NCI-H2227 treated with DMSO at 0.1 percent for 48 hours (cell line): ENCODE measurements at places on chromosomes 7 and 10.

DNA sequence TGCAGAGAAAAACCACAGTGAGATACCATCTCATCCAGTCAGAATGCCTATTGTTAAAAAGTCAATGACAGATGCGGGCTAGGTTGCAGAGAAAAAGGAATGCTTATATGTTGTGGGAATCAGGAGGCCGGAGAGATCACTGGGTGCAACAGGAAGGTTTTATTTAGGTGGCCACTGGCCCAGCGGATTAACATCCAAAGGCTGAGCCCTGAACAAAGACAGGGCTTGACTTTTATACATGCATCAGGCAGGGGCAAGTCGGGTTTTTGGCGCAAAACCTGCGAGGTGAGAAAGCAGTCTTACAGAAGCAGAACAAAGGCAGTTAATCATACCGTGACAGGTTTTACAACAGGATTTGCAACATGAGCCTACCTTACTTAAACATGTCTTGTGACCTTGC, 620 bp downstream of the ZNF117 start:
- no peak for DNase-seq

DNA sequence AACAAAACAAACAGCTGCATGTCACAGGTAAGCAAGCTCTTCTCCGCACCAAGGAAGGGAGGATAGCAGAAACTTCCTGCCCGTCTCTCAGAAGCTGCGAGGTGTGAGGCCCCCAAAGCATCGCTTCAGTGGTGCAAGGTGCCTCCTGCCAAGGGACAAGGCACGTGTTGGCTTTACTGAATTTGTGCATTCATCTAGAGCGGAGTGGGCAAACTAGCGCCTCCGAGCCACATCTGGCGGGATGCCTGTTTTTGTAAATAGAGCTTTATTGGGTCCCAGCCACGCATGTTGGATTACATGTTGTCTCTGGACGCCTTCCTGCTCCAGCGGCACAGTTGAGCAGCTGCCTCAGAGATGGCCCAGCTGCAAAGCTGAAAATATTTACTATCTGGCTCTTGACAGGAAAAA, 27.7 kb downstream of the PHYH start:
- no peak for DNase-seq

DNA sequence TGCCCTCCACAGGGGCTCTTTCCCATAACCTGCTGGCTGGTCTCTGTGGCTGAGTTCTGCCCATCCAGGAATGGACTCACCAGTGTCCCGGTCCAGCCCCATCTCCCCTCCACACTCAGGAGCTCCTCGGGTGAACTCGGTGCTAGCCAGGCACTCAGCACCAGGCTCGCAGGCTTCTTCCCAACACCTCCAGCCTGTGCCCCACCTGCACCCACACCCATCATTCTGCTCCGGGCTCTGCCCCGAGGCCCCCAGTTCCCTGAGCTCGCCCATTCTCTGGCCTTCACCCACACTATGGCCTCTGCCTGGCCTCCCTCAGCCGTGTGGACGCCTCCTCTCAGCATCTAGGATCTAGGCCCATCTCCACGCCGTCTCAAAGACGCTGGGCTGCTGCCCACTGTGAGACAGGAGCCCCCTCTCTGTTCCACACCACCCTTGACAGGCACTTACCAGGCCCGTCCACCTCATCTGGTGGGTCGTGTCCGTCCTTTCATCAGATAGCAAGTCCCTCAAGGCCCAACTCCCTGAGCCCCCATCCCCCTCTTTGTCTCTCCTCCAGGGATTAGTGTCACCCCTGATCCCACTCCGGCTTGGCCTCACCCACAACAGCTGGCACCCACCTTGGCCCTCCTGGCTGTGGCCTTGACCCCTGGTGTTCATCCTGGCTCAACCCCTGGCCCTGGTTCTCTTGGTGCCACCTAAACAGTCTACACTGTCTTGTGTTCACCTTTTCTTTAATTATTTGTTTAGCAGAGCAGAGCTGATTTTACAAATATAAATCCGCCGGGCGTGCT, 76.0 kb upstream of the FAM20C start:
- DNase-seq: no peak

- no peak for DNase-seq
These were observed 25.1 kb upstream of the VPS41 start for GRCh38 chr7:38934051-38934450.

GRCh38 chr10:72574636-72575035, 51.2 kb downstream of the MICU1 start:
- DNase-seq: no peak

DNA sequence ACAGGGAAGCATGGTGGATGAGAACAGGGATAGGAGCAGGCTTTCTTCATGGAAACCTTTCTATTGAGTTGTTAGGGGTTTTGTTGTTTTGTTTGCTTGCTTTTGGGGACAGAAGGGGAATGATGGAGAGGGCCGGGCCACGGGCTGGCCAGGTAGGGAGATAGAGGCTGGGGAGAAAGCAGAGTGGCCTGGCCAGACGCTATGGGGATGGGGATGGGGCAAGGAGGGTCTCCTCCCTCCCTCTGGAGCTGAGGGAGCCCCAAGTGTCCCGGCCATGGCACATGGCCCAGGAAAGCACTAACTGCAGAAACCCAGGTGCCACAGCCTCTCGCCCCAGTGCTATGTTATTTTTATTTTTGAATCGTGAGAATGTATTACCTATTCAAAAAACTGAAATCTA, 10.0 kb downstream of the AOC1 start:
- no peak for DNase-seq

- no peak for DNase-seq
These were observed 63.4 kb downstream of the HPSE2 start for GRCh38 chr10:99172128-99172738.

DNA sequence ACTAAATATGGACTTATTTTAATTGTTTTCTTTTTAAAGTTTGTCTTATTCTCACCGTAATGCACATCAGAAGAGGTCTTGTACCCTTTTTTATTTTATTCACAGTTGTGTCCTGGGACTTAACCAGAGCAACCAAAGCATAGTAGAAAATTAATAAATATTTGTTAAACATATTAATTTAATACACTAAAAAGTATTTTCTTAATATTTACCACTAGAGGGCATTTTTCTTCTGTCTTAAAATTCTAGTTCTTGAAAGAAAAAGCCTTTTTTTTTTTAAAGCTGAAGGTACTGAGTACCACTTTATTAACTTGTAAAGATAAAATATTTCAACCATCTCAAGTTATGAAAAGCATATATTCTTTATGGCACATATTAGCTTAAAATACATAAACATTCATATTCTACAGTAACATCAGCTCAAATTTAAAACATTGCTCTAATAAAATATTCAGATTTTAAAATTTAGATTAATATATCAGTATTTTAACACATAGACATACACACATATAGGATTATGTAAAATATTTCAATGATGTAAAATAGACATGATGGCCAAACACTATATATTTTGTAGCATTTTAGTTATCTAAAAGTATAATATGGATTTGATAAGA, 260.4 kb downstream of the SEMA3A start:
- DNase-seq: no peak

DNA sequence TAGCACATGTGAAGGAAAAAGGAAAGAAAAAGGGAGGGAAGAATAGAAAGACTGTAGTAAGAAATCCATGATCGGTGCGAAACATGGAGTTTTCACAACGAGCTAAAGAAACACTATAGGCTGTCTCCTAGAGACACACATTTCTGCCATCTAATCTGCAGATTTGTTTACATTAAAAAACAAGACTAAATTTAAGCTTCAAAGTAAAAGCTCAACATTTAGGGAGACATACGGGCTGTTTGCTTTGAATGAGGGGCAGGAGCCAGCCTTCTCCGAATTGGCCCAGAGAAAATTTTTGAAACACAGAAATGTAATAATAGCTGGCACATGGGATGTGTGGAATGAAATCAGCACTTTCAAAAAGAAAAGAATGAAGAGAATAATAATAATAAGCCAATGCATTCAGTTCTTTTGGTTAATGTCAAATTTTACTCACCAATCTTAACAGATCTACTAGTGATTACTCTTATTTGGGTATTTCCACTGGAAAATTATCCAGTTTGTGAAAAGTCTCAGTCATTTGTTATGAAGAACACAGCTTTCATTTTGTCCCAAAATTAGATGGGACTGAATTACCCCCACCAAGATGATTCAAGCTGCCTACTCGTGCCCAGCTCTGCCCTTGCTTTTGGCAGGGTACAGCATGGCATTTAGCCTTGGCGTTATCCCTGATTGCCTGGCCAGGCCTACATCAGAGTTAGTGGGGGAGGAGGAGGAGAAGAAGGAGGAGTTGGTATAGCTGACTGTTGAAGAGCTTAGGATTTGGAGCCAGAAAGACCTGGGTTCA, 47.1 kb downstream of the MTURN start:
- DNase-seq: no peak

DNA sequence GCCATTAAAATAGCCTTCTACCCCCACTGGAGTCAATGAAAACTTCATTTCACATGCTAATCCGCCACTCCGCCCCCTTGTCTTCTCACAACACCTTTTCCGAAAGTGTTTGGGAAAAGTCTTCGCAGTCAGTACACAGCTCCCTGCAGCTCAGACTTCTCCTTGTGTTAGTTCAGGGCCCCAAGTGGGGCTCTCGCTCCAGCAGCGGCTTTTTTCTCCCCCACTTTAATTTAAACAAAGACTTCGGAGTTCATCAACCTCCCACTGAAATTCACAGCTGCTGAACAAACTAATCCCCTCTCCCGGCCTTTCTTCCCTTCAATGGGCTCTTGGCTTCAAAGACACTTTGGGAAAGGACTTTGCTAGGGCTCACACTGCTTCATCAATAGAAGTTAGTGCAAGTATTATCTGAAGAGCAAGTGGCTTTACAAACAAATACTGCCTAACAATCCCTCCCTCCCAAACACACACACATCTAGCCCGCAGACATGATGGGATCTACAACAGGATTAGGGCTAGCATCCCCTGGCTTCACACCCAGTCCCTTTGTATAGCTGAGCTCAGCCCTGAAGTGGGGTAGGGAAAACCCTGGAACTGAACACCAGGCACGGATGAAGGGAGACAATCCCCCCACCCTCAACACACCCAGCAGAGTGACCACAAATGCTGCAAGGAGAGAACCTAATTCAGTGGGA, 23.1 kb downstream of the WNT8B start:
- no peak for DNase-seq

- DNase-seq: no peak
These were observed 3.7 kb upstream of the CAV1 start for GRCh38 chr7:116521046-116521664.

DNA sequence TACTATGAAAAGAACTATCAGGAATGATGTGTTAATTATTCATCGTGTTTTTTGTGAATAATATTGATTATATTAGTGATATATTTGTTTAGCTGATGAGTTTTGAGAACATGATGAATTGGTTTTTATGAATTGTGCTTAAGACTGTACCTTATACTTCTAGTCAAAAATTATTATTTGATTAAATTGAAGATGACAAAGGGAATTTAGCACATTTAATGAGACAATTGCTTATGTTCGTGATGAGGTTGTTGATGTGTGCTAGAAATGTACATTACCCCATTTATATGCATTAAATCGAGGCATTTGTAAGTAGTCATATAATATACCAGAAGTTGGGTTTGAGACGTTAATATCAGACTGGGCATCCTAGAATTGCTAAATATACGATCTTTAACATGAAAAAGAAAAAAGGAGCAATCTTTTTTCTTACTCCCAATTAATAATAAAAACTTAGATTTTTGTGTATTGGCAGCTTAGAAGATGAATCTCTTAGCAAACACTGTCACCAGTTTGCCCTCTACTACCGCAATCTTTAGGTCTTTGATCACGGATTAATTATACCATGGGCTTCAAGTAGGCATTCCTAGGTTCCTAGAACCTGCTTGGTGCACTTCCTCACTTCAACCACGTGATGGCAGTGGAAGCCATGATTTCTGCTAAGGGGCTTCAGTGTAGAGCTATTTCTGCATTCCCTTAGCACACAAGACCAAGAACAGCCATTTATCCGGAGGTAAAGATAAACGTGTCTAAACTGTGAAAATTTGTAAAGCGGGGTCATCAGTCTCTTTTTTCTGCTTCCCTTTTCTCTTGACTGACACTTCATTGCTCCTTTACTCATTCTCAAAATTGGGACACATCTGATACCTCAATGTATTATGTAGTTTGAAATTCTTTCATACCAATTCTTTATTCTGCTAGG, 1.6 kb downstream of the KLHDC10 start:
- DNase-seq: peak; percentile 92

DNA sequence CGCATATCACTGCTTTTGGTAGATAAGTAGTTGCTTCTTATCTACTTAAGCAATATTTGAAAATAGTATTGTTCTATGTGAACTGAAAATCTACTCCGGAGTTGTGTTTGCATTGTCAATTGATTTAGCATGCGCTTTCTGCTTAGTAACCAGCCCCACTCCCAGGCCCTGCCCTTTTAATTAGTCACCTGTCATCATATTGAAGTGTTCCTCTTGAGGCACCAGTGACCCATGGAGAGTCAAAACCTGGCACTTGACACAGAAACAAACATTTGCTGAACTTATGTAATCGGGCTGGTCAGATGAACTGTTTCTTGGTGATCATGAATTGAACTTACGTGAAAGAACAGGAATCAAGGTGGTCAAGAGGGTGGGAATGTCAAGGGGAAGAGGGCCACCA, 27.8 kb upstream of the CDHR3 start:
- no peak for DNase-seq

- no peak for DNase-seq
These were observed 121.8 kb upstream of the AFAP1L2 start for GRCh38 chr10:114526126-114526503.

DNA sequence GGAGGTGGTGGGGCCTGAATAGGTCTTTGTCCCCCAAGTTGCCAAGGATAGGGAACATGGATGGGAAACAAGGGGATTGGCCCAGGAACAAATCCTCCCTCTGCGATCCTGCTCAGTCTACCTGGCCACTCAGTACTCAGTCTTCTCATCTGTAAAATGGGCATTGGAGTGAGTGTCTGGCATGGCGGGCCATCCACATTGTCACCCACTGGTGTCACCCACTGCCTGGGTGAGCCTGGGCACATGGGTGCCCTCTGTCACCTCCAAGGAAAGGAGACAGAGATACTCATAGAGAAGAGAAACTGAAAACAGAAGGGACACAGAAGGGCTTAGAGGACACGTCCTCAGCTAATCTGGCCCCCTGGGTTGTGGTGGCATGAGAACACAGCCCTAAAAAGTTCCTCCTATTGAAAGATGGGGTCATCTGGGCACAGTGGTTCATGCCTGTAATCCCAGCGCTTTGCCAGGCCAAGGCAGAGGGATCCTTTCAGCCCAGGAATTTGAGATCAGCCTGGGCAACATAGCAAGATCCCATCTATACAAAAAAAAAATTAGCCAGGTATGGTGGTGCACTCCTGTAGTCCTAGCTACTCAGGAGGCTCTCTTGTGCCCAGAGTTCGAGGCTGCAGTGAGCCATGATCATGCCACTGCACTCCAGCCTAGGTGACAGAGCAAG, 12.5 kb upstream of the TNRC18 start:
- no peak for DNase-seq

- DNase-seq: peak; percentile 86
These were observed 51.7 kb downstream of the XRCC2 start for GRCh38 chr7:152624228-152624627.

DNA sequence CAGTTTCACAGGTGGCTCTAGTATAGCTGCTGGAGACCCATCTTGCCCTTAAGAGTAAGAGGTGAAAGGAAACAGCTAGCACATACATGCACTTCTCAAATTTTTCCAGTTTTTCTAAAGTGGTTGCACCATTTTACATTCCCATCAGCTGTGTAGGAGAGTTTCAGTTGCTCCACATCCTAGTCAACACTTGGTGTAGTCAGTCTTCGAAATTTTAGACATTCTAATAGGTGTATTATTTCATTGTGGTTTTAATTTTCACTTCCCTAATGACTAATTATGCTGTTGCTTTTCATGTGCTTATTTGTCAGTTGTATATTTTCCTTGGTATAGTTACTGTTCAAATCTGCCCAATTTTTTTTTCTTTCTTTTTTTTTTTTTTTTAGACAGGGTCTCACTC, 9.5 kb upstream of the HACD1 start:
- DNase-seq: no peak
